Anterior cingulate cortex (tissue), 58 donors: ENCODE measurements at places on chromosomes 16 and 17.
A peak's percentile ranks its signal among the peaks of the same experiment; 100 is the strongest.

- no peak for DNase-seq
These were observed 26.3 kb downstream of the ADORA2B start for GRCh38 chr17:15971098-15971678.

DNA sequence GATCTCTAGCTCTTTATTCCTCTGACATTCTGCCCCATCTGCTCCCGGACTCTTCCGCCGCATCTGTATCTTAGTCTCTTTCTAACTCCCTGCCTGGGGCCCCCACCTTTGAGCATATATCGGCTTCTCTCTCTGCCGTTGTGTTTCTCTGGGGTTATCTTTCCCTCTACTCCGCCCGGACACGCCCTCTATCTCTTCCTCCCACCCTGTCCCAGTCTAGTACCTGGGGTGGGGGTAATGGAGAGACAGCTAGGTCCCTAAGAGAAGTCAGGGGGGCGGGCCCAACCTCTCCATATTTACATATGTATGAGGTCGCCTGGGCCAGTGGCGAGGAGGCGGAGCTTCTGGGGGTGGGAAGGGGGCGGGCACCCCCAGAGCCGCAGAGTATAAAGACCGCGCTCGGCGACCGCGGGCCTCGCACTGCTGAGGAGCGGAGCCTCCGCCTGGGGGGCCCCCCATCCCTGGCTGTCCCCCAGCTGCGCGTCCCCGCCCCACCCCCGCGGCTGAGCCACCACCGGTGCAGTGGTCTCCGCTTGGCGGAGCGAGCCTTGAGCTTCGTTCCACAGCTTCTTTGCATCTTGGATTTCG is at the start of gene ATP1B2:
ATP1B2 (plus strand) TSS at position 418 of the 588 bp plus-strand sequence. CDS start 593 bp downstream, outside the sequence.
- peak; percentile 41 for DNase-seq

- DNase-seq, result no peak
These were observed 132.3 kb upstream of the FAM20A start for GRCh38 chr17:68733241-68734176.

GRCh38 chr17:50949989-50950877 is 84.1 kb upstream of the TOB1 start:
- peak; percentile 60 for DNase-seq

DNA sequence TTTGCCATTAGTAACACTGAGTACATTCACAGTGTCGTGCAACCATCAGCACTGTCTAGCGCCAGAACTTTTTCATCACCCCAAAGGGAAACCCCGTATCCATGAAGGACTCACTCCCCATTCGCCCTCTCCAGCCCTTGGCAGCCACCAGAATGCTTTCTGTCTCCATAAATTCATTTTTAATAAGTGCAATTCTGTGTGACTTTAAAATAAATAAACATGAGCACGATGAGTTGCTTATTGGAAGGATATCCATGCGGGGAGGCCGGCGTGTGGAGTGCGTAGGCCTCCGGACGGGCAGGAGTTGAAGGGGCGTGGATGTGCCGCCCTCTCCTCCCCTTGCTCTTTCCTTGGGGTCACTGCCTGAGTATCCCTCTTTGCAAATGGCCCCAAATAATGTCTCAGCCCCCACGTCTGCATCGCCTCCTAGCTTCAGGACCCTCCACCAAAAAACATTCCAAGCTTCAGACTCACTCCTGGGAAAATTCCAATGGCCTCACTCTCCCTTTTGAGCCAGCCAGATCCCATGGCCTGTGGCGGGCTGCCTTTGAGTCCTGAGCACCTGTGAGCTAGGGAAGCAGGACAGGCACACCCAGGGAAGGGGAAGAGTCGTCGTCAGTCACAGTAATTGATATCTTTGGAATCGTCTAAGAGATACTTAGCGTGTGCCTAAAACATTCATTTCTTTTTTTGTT is 306.3 kb downstream of the SEC14L1 start:
- no peak for DNase-seq

DNA sequence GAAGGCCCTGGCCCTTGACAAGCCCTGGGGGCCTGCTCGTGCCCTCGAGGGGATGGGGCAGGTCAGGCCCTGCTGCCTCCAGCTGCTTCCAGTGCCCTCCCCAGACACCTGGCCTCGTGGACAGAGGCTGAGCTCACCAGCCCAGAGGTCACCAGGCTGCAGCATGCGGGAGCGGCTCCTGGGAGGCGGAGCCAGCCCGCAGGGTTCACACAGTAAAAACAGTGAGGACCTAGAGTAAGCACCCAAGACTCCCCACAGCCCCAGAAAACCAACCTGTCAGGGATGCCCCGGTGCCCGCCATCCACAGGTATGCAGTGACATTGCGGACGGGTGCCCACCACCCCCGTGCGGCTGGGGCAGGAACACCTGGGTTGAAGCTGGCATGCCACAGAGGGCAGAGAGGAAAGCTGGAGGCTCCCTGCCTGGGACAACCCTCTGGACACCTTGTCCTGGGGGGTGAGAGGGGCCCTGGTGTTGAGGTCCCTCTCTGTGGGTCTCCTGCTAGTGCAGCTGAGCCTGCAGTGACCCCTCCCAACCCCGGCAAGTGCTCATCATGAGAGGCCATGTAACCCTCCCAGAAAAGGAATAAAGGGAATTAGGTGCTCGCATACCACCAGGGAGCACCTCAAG is 62.1 kb downstream of the LMF1 start:
- DNase-seq, result no peak

DNA sequence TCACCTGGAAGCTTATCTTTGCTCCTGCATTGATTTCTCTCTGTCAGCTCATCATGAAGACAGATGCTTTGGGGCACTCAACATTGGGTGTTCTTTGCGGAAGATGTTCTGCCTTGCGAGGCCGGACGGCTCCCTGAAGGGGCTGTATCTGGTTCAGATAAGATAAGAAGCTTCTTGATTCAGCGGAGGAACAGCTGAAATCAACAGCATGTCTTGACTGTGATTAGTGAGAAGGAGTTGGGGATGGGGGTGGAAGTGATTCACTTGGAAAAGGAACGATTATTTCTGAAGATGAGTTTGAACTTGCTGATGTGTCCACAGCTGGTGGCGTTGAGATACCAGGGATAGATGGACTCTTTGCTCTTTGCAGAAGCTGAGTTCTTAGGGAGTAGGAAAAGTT is 126.9 kb upstream of the WSCD1 start:
- DNase-seq, result no peak

DNA sequence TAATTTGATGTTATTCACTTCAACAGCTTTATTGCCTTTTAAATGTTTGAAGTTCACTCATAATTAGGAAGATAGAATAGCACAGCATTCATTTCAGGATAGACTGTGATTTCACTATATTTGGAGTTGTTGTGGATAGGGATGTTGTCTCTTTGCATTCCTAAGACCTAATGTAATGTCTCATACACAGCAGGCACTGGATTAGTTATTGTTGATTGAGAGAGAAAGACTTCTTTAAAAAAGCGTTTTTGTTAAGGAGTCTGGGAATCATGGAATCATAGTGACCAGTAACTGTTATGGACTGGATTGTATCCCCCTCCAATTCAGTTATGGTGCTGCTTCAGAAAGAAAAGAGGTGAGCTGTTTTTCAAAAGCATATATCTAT is 122.0 kb downstream of the USP22 start:
- DNase-seq, result no peak

DNA sequence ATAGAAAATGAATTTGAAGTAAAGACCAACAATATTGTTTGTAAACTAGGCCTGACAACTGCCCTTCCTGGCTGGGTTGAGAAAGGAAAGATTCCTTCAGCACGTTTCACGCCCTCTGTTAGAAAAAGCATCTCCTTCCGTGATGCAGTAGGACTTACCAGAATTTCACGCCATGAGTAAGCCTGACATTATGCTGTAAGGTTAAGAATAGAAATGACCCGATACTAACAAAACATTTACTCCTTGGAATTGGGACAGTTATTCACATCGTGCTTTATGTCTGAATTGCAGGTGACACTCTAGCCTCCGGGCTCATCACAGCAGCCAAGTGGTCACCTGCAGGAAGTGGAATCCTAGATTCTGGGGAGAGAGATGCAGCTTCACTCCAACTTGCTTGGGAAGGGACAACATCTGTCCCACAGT is 17.5 kb downstream of the MARCHF10 start:
- DNase-seq, result no peak

GRCh38 chr17:21370430-21370829 is 5.7 kb upstream of the KCNJ12 start:
- DNase-seq, result no peak

- no peak for DNase-seq
These were observed 3.8 kb downstream of the SF3B3 start for GRCh38 chr16:70527315-70527996.

GRCh38 chr17:18957831-18958230 is 5.9 kb downstream of the SLC5A10 start:
- DNase-seq, result no peak

GRCh38 chr17:51948128-51948527 is 210.4 kb downstream of the CA10 start:
- no peak for DNase-seq

DNA sequence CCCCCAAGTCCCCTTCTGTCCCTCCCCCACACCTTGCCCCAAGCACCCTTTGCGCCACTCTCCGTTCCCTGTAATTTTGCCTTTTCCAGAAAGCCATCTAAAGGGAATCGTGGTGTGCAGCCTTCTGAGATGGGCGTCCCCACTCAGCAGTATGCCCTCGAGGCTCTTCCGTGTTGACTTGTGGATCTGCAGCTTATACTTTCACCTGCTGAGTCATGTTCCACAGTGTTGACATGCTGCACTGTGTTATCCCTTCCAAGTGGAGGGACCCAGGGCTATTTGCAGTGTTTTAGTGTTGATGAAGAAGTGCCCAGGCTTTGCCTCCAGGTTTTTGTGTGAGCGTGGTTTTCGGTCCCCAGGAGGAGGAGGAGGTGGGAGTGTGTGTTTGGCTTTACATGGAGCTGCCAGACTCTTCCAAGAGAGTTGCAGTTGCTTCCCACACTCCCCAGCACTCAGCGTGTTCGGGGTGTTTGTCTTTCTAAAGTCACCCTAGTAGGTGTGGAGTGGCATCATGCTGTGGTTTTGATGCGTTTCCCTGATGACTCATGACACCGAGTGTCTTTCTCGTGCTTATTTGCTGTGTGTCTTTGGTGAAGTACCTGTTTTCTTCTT is 32.1 kb upstream of the JPT2 start:
- DNase-seq, result peak; percentile 75

DNA sequence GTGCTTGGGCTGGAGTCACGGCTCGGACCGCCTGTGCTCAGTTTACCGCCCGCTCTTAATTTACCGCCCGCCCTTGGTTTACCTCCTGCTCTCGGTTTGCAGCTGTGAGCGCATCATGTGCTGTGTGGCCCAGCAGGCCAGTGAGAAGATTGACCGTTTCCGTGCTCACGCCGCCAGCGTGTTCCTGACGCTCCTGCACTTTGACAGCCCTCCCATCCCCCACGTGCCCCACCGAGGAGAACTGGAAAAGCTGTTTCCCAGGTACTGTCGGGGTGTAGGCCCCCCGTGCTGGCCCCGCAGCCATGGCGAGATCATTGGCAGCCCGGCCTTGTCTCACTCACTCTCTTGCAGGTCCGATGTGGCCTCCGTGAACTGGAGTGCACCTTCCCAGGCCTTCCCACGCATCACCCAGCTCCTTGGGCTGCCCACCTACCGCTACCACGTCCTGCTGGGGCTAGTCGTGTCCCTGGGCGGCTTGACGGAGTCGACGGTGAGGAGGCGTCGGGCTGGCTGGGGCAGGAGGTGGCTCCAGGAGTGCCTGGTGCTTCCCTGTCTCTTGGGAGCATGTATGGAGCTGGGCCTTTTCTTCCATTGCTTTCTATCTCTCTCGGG is 89.3 kb upstream of the ZNF750 start:
- no peak for DNase-seq

DNA sequence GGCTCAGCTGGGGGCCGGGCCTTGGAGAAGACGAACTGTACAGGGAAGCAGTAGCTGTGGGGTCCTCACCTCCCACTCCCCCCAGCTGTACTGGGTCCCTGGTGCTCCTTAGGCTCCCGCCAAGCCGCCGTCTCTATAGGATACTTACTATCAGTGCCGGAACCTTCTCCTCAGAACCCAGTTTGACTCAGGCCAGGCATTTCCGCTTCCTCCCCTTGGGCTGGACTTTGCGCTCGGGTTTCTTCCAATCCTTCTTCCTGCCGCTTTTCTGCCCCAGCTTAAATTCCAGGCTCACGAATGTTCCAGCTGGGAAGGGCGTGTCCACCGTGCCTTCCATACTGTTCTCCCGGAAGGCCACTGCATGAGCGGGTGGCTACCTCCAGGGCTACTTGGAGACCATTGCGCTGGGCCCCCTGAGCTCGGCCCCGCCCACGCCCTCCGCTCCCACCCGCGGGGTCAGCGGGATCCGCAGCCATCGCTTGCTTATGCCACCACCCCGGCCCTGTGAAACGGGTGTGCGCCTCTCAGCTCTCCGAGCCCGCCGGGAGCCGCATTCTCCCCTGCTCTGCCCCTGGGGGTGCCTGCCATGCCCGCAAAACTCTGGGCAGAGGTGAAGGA is 1795.9 kb downstream of the TP53TG3F start:
- no peak for DNase-seq

GRCh38 chr17:81916234-81917001 is 1.6 kb downstream of the SIRT7 start:
- no peak for DNase-seq

DNA sequence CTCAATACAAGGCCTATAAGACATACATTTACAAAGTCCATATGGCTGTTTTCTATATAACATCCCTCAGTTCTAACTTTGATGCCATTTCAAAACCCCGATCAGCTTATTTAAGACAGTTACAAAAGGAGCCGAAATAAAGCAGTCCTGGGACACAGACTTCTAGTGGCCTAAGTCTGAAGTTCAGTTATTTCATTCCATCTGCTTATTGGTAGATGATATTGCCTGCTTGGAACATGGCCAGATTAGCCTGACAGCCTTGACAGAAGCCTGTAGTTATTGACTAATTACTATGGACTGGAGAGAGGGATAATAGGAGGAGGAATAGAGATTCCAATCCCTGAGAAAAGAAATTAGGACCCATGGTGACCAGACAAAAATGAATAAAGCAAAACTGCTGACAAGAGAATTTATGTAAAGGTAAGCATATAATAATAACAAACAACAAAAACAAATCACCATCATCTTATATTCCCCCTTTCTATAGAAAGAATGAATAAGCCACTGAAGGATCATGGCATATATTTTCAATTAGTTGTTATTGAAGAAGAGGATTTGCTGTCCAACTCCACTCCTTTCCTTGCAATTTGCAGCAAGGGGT is 206.3 kb upstream of the TOM1L1 start:
- no peak for DNase-seq

DNA sequence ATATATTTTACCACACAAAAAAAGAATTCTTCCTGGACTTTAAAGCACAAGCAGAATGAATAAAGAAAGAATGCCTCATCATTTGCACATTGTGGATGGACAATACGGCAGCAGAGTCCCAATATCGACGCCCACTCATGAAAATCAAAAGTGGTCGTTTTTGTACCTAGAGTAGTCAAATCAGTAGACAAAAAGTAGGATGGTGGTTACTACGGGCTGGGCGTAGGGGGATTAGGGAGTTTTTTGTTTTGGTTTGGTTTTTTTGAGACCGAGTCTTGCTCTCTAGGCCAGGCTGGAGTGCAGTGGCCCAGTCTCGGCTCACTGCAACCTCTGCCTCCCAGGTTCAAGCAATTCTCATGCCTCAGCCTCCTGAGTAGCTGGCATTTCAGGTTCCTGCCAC is 8.6 kb upstream of the CENPV start:
- DNase-seq, result no peak
